Upper lobe of right lung (tissue), 1 donor: ENCODE measurements at places on chromosomes 7 and 10.

- DNase-seq, result no peak
Measured at GRCh38 chr10:129978980-129979379, 14.9 kb upstream of the EBF3 start.

GRCh38 chr7:84792231-84792893 is 394.5 kb downstream of the SEMA3D start:
- no peak for DNase-seq

DNA sequence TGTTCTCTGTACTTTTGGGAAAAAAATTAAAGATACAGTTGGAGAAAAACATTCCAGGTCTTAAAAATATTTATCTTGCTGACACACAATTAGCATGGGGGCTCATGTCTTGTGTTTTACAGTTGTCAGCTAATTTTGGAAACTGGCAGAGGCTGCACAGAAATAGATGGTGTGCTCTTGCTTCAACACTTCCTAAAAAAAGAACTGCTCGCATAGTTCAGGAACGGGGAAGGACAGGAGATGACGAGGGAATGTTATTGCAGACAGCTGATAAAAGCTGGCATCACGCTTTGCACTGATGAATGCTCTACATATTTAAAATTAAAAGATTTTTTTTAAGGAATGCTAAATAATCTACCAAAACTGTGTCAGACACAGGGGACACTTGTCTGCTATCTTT is 103.5 kb upstream of the CELF2 start:
- no peak for DNase-seq

DNA sequence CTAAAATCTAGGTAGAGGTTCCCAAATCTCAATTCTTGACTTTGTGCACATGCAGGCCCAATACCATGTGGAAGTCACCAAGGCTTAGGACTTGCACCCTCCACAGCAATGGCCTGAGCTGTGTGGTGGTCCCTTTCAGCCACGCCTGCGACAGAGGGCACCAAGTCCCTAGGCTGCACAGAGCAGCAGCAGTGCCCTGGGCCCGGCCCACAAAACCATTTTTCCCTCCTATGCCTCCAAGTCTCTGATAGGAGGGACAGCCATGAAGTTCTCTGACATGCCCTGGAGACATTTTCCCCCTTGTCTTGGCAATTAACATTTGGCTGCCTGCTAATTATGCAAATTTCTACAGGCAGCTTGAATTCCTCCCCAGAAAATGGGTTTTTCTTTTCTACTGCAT is 375.5 kb downstream of the SORCS1 start:
- no peak for DNase-seq

- no peak for DNase-seq
Measured at GRCh38 chr7:149459540-149460452, 1.1 kb downstream of the ZNF777 start.

DNA sequence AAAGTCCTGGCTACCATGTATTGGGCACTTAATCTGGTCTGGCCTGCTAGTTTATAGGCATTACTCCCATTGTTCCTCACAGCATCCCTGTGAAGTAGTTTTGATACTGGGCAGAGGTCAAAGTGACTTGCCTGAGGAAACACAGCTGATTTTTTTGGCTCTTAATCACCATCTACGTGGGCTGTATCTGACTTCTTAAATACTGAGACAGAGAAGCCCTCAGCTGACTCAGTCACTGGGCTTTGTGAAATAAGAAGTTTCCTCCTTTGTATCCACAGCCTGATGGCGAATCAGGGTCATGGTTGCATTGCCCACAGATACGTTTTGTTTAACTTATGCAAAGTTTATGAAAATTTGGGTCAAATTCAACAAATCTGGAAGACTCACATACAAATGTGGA is 13.2 kb downstream of the TACR2 start:
- no peak for DNase-seq

- no peak for DNase-seq
Measured at GRCh38 chr10:52568309-52568708, 204.3 kb downstream of the MBL2 start.

- peak; percentile 83 for DNase-seq
Measured at GRCh38 chr7:99141841-99142726, 1.8 kb downstream of the SMURF1 start.

- DNase-seq, result no peak
Measured at GRCh38 chr10:46250481-46250880, 36.3 kb upstream of the ANTXRL start.

- no peak for DNase-seq
Measured at GRCh38 chr10:116014871-116015582, 258.0 kb downstream of the GFRA1 start.

DNA sequence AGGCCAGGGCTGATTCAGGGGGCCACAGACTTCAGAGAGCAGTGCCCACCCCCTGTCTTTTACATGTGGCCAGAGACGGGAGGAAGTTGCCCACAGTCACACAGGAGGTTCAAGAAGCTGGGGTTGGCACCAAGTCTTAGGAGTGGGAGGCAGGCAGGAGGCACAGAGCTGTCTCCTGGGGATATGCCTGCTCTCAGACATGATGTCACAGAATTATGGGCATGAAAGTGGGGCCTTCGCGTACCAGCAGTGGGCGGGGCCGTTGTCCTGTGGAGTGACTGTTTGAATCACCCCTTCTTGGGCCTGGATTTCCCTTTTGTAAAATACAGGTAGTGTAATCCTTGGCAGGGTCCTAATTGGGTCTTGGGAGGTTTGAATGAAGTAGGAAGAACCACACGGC is 81.2 kb upstream of the PPIF start:
- no peak for DNase-seq

- DNase-seq, result no peak
Measured at GRCh38 chr7:142431491-142431890, 173.6 kb upstream of the PRSS58 start.

DNA sequence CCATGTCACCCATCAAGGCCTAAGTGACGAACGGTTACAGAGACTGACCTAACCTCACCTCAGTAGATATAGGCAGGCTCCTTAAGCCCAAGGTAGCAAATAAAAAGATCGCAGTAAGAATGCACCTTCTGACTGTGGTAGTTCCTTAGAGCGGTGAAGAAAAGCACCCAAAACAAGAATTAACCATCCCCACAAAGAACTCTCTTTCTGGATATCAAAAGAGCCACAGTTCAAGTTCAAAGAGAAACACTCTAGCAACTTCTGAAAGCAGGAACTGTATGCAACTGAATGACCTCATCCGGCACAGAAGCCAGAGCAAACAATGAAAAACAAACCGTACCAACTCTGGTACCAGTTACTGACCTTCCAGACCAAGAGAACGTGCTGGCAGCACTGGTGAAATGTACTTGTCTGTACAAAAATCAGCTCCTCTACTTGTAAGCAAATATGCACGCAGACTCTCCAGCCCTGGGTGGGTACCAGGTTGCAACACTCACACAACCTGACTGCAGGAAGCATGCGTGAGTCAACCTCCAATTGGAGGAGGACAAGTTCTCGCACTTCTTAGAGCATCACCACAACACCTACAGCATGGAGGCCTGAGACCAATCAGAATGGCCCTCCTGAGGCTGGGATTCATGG is 202.7 kb downstream of the FAM107B start:
- DNase-seq, result peak; percentile 86

- DNase-seq, result no peak
Measured at GRCh38 chr7:144384071-144384470, 19.4 kb downstream of the NOBOX start.

GRCh38 chr7:89503281-89503680 is 651.0 kb upstream of the STEAP1 start:
- DNase-seq, result no peak

DNA sequence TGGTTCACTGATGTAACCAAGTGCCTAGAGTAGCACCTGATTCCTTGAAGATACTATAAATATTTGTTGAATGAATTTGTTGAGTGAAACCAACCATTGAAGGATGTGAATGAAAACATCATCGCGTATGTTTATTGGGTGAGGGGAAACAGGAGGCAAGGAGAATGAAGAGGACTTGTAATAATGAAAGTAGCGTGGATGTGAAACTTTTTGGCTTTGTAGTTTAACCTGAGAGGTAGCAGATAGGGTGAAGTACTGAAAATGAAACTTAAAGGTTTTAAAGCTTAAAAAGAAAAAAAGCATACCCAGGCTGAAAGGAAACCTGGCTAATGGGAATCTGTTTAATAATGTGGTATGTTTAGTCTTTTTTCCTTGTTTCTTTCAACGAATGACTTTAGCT is 5.2 kb downstream of the CCNY start:
- no peak for DNase-seq

- DNase-seq, result peak; percentile 84
Measured at GRCh38 chr7:106283831-106284713, 711 bp downstream of the NAMPT start.

GRCh38 chr10:57716884-57717283 is 550.8 kb downstream of the IPMK start:
- no peak for DNase-seq

DNA sequence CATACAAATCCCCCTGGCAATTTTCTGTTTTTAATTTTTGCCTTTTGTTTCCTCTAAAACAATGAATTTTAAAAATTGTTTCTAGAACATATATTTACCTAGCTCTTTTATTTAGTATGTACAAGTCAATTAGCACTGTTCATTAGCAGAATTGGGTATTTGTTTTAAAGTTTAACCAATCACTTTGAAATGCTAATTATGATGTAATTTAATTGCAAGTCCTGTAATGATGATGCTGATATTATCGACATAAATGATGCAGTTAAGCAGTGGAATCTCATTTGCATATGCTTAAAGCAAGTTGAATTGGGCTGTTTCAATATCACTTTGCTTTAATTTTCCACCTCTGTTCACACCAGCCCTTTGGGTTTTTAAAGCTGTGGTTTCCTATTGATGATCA is 2.7 kb downstream of the FOXP2 start:
- no peak for DNase-seq

- DNase-seq, result no peak
Measured at GRCh38 chr7:122140918-122141317, 3.1 kb downstream of the AASS start.

- DNase-seq, result no peak
Measured at GRCh38 chr7:24827589-24827988, 70.3 kb upstream of the GSDME start.

DNA sequence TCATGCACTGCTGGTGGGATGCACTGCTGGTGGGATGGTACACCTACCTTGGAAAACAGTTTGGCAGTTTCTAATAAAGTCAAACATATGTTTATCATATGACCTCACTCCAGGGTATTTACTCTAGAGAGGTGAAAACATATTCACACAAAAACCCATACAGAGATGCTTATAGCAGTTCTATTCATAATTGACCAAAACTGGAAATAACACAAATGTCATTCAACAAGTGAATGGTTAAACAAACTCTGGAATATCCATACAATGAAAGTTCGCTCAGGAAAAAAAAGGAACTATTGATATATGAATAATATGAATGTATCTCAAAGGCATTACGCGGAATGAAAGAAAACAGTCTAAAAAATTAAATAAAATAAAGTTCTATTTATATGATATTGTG is 19.5 kb downstream of the CCDC71L start:
- DNase-seq, result no peak

- no peak for DNase-seq
Measured at GRCh38 chr10:1036341-1036791, 10.7 kb upstream of the IDI2 start.

GRCh38 chr7:5694912-5695726 is 86.3 kb downstream of the RNF216 start:
- no peak for DNase-seq

DNA sequence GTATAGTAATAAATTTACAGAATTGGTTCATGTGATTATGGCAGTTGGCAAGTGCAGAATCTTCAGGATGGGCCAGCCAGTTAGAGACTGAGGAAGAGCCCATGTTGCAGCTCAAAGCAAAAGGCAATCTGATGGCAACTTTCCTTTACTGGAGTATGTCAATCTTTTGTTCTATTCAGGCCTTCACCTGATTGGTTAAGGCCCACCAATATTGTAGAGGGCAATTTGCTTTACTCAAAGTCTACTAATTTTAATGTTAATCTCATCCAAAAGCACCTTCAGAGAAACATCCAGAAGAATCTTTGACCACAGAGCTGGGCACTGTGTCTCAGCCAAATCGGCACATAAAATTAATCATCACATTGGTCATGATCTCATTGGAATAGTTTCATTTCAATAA is 20.0 kb upstream of the POM121L12 start:
- DNase-seq, result no peak

DNA sequence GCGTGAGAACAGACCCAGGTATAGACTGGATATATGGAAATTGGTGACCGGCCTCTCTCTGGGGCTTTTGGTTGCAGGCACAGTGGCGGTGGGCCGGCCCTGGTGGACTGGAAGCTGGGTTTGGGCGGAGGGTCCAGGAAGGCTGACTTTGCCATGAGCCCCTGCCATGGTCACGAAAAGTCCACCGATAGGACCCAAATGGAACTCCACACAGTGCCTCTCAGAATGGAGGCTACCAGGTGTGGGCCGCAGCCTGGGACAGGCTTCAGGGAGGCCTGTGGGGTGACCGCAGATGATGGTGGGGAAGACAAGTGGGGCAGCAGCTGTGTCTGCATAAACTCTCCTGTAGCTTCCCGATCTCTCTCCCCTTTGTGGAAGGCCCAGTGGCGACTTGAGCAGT is 123.2 kb downstream of the DNAJB6 start:
- DNase-seq, result no peak

DNA sequence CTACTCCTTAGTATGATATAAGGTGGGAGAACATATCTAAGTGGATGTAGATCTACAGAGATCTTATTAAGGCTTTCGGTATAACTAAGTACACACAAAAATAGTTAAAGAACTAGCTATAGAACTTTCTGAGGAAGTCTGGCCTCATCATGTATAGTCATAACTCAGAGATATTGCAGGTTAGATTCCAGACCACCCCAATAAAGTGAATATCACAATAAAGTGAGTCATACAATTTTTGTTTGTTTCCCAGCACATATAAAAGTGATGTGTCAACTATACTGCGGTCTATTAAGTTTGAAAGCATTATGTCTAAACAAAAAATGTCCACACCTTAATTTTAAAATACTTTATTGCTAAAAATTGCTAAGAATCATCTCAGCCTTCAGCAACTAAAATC is 24.7 kb upstream of the SEMA3A start:
- no peak for DNase-seq

DNA sequence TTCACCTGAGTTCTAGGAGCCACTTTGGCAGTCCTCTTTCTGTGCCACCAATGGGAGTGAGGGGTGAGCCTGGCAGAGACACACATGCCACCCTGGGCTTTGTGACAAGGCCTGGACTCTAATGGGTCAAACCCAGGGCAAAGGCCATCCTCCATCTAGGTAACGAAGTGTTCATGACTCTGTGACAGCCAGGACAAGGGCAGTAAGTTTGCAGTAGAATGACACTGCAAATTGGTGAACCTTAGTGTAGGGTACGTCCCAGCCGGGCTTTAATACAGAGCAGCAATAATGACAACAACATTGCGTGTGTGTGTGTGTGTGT is 43.3 kb downstream of the PAPSS2 start:
- DNase-seq, result no peak
